ENCODE measurements at places on chromosomes 1 and 21.

DNA sequence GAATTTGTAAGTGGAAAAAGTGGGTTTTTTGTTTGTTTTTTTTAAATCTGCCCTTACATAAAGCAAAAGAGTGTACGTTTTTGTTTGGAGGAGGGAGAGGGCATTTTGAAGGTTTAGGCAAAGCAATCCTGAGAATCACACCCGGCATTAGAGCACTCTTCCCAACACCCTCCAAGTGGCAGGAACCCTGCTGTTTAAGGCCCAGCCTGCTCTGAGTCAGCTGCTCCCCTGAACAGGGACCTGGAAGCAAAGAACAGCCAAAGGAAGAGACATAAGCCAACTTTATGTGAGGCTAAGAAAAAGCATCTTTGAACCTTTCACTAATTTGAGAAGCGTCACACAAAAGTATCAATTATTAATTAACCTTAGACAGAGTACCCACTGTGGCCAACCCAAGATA, 16.9 kb downstream of the MTFR1L start:
- no peak for DNase-seq

DNA sequence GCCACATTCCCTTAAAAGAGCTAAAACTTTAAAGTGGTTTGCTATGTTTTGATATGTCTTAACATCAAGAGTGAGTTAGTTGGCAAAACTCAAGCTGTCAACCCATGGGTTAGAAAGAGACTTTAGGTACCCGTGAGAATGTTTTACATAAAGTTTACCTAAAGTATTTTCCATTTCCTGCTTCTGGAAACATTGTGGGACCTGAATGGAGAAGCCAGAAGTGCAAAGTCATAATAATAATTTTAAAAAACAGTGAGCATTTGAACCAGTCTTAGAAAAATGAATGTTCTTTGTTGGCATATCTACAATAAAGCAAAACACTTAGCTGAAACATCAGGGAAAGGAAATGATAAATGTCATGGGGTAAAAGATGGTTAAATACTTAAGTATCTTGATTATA, 34.8 kb downstream of the LRRC8C start:
- no peak for DNase-seq

GRCh38 chr1:67166196-67166595, at the start of gene IL23R:
TSS of gene IL23R (plus strand) at chr1:67166454. CDS start at chr1:67168121, 1,667 bp downstream.
- DNase-seq, result no peak

DNA sequence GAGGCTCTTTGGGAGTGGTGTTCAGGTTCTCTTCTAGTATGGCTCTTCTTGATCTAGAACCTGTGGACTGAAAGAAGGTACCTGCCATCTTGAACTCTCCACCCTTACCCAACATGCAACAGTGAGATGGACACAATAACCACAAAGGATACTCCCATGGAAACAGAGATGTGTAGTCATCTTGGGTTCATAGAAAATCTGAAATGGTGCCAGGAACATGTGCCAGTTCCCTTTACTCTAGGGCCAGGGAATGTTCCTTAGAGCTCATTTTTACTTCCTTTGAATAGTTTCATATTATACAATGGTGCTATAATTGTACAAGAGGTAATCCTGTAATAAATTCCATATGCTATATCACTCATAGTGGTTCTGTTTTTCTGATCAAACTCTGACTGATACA, 13.2 kb upstream of the SCYL3 start:
- no peak for DNase-seq

GRCh38 chr1:114003431-114003830, 24.2 kb downstream of the OLFML3 start:
- DNase-seq, result no peak

GRCh38 chr1:168509875-168510791, 33.7 kb downstream of the XCL2 start:
- no peak for DNase-seq

Data from B cell (primary cell).